ENCODE measurements at places on chromosomes 2 and 18.
A peak's percentile ranks its signal among the peaks of the same experiment; 100 is the strongest.

DNA sequence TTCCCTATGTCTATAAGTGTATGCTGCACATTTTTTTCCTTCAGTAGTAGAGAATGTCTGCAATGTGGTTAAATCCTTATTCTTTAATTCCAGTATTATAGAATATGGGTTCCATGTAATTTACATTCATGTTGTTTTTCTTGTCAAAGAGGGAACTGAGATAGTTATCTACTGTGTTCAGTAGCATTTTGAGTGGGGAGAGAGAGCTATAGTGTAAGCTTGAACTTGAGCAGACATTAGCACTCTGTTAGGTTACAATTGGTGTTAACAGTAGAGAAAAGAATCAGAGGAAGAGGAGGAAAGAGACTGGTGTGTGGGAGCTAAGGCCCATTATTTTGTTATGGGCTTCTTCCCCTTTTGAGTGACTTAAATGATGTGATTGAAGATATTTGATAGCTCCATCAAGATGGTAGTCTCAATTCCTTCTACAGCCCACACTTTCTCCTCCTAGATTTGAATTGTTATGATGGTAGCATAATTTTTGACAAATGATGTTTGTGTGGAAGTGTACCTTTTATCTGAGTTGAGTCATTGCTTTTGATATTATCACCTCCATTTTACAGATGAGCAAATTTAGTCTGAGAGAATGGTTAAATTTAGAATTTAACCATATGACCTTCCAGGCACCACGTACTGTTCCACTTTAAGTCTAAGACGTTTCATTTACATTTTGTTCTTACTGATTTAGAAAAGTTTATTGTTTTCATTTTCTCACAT, 71.3 kb downstream of the FMNL2 start:
- no peak for DNase-seq

GRCh38 chr2:141692829-141693228, 438.0 kb downstream of the LRP1B start:
- no peak for DNase-seq

GRCh38 chr2:3179626-3180025, 198.0 kb downstream of the EIPR1 start:
- DNase-seq: no peak

GRCh38 chr2:125310657-125311364, 1285.7 kb downstream of the CNTNAP5 start:
- DNase-seq: no peak

GRCh38 chr2:195636890-195637289, 20.1 kb upstream of the SLC39A10 start:
- no peak for DNase-seq

GRCh38 chr2:119756837-119757236, 2.9 kb upstream of the PTPN4 start:
- DNase-seq: no peak

GRCh38 chr2:32227492-32227891, 37.2 kb downstream of the NLRC4 start:
- no peak for DNase-seq

DNA sequence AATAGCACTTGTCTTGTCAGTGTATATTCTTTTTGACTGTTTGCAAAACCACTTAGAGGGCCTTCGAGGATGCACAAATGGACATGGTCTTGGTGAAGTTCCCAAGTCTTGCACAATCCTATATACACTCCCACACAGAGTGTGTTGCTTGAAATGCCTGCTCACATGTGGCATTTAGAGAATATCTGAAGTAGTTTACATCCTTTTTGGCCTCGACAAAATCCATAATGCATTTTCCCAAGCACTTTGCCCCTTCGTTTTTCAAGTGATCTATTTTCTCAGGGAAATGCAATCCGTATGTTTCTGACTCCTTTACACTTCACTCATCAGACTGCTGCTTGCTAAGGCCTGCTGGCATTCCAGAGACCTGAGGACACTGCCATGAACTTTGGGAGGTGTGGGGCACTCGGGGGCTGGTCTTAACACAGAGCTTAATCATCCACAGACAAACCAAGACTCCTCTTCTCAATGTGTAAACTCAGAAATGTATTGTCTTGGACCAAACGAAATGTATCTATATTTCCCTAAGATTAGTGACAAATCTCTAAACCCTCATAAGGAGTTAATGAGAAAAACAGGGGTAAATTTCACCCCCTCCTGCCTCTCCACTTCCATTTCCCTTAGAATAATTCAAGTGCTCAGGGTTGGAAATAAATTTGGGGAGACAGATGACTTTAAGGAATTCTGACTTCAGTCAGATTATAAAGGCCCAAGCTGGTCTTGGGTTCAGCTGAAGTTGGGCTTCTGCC, 219.3 kb upstream of the APCDD1 start:
- DNase-seq: no peak

- no peak for DNase-seq
These were observed 20.2 kb downstream of the LGALSL start for GRCh38 chr2:64474121-64474571.

DNA sequence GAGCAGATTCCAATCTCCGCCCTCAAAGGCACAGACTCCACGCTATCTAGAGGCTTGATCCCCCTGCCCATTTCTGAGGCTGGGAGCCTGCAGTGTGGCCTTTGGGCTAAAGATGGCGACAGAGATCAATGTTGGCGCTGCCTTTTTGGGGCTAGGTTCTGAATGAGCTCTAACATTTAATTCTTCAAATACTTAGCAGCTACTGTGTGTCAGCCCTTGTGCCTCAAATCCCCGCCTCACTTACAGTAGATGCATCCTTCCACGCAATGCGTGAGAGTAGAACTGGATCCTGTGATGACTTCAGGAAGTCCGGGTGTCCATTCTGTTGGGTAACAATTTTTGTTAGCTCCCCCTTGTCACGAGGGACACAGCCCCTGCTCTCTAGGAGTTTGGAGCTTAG, 12.4 kb downstream of the IL1F10 start:
- DNase-seq: peak; percentile 48

DNA sequence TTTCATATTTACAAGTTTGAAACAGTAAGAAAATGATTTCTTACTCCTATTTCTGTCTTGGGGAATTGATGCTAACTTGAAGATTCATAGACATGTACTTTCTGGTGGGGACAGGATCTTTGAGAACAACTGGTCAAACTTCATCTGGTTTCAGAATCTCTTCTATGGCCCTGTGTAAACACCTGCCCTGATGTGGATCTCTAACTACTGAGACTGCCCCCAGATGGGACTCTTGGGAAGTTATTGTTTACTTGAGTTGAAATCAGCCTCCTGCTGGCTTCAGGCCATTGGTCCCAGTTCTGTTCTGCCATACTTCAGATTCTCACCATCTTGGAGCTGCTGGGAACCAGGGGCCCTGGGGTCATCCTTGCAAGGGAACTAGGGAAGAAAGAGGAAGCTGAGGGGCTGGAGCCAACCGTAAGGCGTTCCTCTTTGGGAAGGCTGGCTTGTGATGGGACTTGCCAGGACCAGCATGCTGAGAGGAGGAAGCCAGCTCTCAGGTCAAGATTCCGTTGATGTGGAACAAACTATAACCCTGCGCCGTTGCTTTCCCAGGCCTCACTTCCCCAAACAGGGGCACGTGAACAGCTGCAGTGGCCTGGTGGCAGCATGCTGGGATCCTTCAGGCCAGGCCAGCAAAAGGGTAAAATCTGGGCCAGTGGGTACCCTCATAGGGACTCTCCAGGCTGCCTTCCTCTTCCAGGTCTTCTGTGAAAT, 135.5 kb upstream of the CXCR4 start:
- DNase-seq: no peak

DNA sequence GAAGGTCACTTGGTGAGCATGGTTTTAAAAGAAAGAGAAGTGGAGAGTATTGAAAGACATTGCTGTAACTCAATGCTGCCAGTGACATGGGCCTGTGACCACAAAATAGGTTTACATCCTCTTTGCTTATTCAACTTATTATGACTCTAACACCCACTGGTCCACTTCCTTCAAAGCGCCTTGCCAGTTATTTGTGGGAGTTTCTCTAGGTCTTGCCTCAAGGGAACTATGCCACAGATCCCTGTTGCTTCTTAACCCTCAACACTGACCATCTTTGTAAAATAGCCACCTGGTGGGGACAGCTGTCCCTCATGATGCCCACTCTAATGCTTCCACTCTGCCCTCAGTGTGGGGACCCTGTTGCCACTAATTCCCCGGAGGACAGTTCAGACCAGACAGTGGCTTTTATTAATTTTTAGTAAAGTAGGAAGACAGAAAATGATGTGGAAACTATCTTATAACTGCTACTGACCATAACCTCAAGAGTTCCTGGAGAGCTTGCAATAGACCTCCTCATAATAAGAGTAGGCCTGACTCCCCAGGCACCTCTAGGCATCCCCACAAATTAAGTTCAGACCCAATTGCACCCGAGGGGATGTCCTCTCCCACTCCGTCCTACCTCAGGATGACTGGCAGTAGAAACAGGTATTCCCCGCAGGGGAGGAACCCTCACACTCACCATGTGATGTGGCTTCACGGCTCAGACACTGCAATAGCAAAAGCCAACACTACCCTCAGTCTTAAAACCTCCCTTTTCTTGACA, 31.3 kb upstream of the SLC25A52 start:
- DNase-seq: no peak

GRCh38 chr2:132884705-132885104, 214.7 kb upstream of the LYPD1 start:
- DNase-seq: no peak

- DNase-seq: no peak
These were observed 5.3 kb upstream of the CRYBA2 start for GRCh38 chr2:218998414-218999002.

GRCh38 chr2:176464886-176465564, 195.8 kb downstream of the MTX2 start:
- DNase-seq: no peak

GRCh38 chr2:85599468-85600234, 2.8 kb downstream of the TMEM150A start:
- no peak for DNase-seq

- no peak for DNase-seq
These were observed 305.8 kb downstream of the ETAA1 start for GRCh38 chr2:67702937-67703336.

DNA sequence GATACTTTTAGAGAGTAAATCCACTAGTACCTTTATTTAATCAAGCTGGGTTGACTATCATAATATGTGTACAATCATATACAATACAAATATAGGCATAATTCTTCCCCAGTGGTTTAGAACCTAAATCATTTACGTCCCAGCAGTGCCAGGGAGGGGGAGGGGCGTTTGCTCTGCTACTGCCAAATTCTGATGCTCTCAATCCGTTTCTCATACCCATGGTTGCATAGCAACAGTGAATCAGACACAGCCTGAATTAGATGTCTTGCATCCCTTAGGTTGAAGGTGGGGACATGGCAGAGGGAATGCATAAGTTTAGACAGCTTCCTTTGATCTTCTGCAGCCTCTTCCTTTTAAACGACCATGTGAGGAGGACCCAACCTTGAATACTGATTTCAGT, 135.4 kb downstream of the ABCA12 start:
- no peak for DNase-seq

GRCh38 chr2:200728630-200729029, 83.1 kb upstream of the BZW1 start:
- no peak for DNase-seq

DNA sequence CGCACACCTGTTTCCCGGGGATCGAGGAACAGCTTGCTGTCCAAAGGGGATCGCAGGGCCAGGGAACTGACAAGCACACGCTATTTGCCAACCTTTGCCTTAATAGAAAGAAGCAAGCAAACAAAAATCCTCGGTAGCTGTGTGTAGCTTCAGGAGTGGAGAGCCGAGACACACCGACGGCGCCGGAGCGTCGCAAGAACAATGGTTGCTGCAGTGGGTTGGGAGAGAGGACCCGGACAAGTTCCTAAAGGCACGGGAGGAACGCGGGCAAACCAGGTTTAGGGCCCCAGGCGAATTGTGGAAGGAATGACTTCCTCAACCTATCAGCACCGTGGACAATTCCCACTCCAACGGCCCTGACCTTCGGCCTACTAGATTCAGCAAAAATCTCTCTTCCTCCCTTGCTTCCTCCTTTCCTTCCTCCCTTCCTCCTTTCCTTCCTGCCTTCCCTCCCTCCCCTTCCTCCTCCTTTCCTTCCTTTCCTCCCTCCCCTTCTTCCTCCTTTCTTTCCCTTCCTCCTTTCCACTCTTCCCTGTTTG, 4.9 kb upstream of the NEUROD1 start:
- DNase-seq: no peak

DNA sequence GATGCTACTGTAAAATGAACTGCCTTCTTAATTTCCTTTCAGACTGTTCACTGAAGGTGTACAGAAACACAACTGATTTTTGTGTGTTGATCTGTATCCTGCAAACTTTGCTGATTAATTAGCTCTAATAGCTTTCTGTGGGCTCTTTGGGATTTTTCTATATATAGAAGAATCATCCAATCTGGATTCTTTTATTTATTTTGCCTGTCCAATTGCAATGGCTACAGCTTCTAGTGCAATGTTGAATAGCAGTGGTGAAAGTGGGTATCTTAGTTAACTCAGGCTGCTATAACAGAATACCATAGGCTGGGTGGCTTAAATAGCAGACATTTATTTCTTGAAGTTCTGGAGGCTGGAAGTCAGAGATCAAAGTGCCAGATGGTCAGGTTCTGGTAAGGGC, 74.4 kb downstream of the ID2 start:
- DNase-seq: no peak

DNA sequence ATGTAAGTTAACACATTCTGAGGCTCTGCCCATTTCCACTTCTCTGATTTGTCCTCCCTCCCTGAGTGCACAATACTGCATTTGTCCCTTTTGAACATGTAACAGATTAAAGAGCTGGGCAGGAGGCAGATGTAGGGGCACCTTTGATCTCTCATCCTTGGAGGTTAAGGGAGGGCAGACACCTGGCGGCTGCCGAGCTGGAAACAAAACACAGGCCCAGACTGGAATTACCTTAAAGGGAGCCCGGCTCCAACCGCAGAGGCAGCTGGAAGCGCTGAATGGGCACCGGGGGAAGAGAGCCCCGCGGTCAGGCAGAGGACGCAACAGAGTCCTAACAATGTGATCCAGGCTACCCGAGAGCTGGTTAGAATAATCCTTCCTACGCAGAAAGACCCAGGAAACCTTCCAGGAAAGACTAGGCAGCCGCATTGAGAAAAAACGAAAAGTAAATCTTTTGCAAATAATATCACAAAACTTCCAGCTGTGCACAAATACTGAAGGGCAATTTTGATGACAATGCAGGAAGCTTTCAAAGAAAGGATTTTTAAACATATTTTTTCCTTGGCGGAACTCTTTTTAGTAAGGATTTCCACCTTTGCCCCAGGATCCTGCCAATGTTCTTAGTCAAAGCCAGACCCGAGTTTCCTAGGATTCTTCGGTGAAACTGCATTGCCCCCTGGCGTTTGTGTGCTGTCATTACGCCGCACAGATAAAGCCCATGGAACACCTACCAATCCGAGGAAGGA, 216.0 kb downstream of the TGIF1 start:
- peak; percentile 56 for DNase-seq

DNA sequence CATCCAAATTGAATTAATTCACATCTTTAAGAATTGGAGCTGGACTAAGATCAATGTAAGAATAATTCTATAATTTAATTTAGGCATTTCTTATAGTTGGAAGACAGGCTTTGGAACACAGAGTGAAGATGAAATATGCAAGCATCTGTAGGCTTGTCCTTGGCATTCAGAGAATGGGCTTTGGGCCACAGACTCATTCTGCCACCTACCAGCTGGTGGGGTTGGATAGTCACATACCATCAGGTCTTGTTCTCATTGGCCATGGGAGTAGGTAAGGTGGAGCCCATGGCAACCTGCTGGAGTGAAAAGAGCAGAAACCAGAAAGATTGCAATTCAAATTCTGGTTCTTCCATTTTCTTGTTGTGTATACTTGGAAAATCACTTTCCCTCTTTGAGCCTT, 300.3 kb downstream of the CYRIA start:
- no peak for DNase-seq

Data from stimulated activated CD4-positive, alpha-beta T cell treated with anti-CD3 and anti-CD28 coated beads, Interleukin-15, amount 100 ng/mL, for 1 hour (primary cell).